Thymus (tissue), 14 donors: ENCODE measurements at places on chromosomes 16 and 17. TPM values are rescaled to one million over a fixed set of nuclear protein-coding genes. Genes with fewer than 3 reads are reported as not detected.

DNA sequence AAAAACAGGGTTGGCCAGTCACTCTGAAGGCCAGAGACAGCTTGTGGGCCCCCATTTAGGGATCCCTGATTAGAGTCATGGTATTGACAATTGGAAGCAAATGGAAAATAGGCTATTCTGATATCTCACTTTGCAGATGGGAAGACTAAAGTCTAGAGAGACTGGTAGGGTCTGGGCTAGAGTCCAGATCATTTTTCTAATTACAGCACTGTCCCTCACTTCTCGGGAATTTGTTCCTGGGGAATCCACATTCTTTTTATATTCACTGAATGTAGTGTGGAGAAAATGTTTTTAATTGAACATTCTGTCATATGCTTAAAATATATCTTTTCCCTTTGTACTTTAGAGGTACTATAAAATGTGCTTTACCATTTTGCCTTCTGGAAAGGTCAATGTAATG lies 1.1 kb downstream of the KATNIP start:
- peaks cover 14% of the 10 kb centered on the region for H3K4me1 ChIP-seq
- no peak for DNase-seq
- no peaks in the 10 kb centered on the region for H3K27me3 ChIP-seq
- H3K4me3 ChIP-seq: no peak overlapping the region

DNA sequence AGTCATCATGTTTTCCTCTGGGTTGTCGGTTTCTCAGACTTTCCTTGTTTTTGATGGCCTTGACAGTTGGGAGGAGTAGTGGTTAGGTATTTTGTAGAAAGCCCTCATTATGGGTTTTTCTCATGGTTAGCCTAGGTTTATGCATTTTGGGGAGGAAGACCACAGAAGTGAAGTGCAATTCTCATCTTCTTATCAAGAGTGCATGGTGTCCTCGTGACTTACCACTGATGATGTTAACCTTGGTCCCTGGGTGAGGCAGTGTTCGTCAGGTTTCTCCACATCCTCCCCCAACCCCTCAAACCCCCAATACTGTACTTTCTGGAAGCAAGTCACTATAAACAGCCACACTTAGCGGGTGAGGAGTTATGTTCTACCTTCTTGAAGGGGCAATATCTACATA lies 42.3 kb downstream of the BPTF start:
- H3K4me3 ChIP-seq: no peak overlapping the region
- peaks cover 34% of the 10 kb centered on the region for H3K36me3 ChIP-seq
- no peak for DNase-seq

DNA sequence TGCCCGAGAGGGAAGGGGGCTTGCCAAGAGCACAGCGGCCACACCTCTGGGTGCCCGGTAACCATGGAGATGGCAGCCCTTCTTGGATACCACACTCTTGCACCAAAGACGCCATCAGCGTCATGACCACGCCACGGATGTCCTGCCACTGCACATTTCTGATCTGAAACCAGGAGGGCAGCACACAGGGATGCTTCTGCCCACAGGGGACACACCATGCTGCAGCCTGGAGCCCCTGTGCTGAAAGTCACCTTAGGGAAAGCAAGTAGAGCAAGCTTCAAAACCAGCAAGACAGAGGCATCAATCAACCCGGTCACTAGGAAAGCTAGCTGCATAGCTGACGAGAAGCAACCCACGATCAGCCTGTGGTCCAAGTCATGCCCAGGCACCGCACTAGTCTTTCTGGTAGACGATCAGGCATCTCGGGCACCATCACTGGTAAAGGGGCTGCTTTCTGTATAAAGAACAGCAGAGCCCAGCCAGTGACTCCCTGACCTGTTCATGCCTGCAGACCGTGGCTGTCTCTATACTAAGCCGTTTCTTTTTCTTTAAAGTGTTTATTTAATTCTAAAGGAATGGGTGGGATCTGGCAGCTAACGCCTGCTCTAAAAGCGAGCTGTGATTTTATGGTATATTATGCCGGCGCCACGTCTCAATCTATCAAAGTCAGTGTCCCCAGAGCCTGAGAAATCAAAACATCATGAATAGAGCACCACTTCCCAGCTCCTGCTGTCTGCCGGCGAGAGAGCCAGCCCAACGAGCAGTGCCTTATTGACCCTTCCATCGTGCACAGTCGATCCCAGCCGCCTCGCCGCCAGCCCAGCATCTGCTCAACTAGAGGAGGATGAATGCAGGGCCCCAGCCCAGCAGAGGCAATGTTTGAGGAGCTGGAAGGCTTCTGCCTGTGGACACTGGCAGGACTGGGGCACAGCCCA lies 244.7 kb downstream of the RBFOX3 start:
- no peak for DNase-seq
- H3K4me1 ChIP-seq: no peaks in the 10 kb centered on the region
- H3K4me3 ChIP-seq: no peak overlapping the region
- no peaks in the 10 kb centered on the region for H3K27me3 ChIP-seq
- H3K27ac ChIP-seq: no peak overlapping the region

- no peaks in the 10 kb centered on the region for H3K4me1 ChIP-seq
- no peaks in the 10 kb centered on the region for H3K36me3 ChIP-seq
- no peak overlapping the region for H3K27ac ChIP-seq
- H3K27me3 ChIP-seq: peaks cover 43% of the 10 kb centered on the region
- no peak overlapping the region for H3K4me3 ChIP-seq
- DNase-seq: no peak
Observed at GRCh38 chr17:18156171-18156975, 27.3 kb upstream of the ALKBH5 start.

- H3K4me3 ChIP-seq: no peak overlapping the region
- no peak overlapping the region for H3K27ac ChIP-seq
- no peak for DNase-seq
- no peaks in the 10 kb centered on the region for H3K27me3 ChIP-seq
- no peaks in the 10 kb centered on the region for H3K4me1 ChIP-seq
Observed at GRCh38 chr17:17346428-17347233, 43.5 kb downstream of the NT5M start.

GRCh38 chr17:76562734-76563148 lies 22.9 kb downstream of the PRCD start:
- no peaks in the 10 kb centered on the region for H3K27me3 ChIP-seq
- no peak overlapping the region for H3K27ac ChIP-seq
- H3K4me3 ChIP-seq: no peak overlapping the region
- no peak for DNase-seq

GRCh38 chr17:39104046-39104445 lies 47.4 kb downstream of the PLXDC1 start:
- no peaks in the 10 kb centered on the region for H3K27me3 ChIP-seq
- no peak overlapping the region for H3K27ac ChIP-seq
- H3K36me3 ChIP-seq: peaks cover 6% of the 10 kb centered on the region
- H3K4me1 ChIP-seq: no peaks in the 10 kb centered on the region

DNA sequence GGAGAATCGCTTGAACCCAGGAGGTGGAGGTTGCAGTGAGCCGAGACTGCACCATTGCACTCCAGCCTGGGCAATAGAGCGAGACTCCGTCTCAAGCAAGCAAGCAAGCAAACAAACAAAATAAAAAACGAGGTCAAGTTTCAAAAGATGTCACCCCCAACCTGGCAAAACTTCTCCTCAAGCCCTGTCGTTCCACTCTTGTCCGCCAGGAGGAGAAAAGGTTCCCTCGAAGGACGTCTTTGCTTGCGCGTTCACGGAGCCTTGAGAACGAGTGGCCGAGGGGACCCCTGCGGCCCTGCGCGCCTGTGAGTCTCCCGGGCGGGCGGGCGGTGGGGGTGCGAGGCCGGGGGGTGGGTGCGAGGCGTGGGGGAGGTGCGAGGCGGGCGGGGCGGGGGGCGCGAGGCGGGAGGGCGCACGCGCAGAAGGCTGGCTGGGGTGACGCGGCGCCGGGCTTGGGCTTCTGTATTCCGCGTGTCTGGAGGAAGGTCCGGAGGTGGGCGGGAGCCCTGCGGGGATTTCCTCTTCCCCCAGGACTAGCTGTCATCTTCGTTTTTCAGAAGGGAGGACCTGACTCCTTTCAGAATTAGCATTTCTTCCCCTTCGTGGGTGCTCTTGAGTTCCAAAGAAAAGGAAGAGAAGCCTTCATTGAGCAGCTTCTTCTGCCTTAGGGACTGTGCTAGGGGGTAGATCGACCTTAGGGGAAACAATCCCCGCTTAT lies 3.7 kb downstream of the SLC52A1 start:
- H3K27ac ChIP-seq: peak overlapping the region; percentile 60
- no peaks in the 10 kb centered on the region for H3K4me1 ChIP-seq
- H3K36me3 ChIP-seq: no peaks in the 10 kb centered on the region
- peak overlapping the region; percentile 37 for H3K4me3 ChIP-seq
- DNase-seq: peak; percentile 88
- H3K27me3 ChIP-seq: peaks cover 2% of the 10 kb centered on the region

DNA sequence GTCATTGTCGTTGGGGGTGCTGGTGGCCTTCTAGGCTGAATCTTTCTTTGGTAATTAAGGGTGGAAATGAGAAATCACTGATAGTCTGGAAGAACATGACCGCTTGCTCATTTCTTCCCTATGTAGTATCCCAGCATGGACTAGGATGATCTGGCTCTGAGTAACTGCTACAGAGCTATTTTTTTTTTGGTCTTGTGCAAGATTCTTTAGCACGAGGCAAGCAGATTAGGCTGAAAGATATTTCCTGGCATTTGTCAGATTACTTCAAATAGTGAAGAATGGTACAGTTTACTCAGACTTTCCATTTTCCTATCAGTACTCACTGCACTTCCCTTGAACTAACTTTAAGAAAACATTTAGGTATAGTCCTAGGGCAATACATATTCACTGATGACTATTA lies 89.0 kb downstream of the SYCE1L start:
- no peaks in the 10 kb centered on the region for H3K27me3 ChIP-seq
- no peak overlapping the region for H3K4me3 ChIP-seq
- no peaks in the 10 kb centered on the region for H3K4me1 ChIP-seq

Gene NPIPA3
- total RNA-seq: 0.09 TPM

GRCh38 chr17:66578781-66579489 lies 256.0 kb upstream of the CACNG5 start:
- DNase-seq: no peak
- H3K36me3 ChIP-seq: no peaks in the 10 kb centered on the region
- H3K4me3 ChIP-seq: no peak overlapping the region
- no peak overlapping the region for H3K27ac ChIP-seq
- H3K27me3 ChIP-seq: no peaks in the 10 kb centered on the region
- H3K4me1 ChIP-seq: peaks cover 5% of the 10 kb centered on the region

GRCh38 chr17:82962163-82962720 lies 117.2 kb upstream of the METRNL start:
- no peaks in the 10 kb centered on the region for H3K4me1 ChIP-seq
- no peak overlapping the region for H3K27ac ChIP-seq
- H3K4me3 ChIP-seq: no peak overlapping the region
- no peaks in the 10 kb centered on the region for H3K36me3 ChIP-seq

- H3K4me3 ChIP-seq: no peak overlapping the region
- no peak for DNase-seq
- peaks cover 6% of the 10 kb centered on the region for H3K4me1 ChIP-seq
- H3K36me3 ChIP-seq: no peaks in the 10 kb centered on the region
- no peak overlapping the region for H3K27ac ChIP-seq
Observed at GRCh38 chr17:64282753-64283080, 19.7 kb upstream of the TEX2 start.

- peak overlapping the region; percentile 43 for H3K27ac ChIP-seq
- no peak overlapping the region for H3K4me3 ChIP-seq
- no peaks in the 10 kb centered on the region for H3K4me1 ChIP-seq
- DNase-seq: no peak
- H3K27me3 ChIP-seq: no peaks in the 10 kb centered on the region
- H3K36me3 ChIP-seq: no peaks in the 10 kb centered on the region
Observed at GRCh38 chr17:15409721-15410250, 57.6 kb downstream of the CDRT4 start.

Gene ENO3
- total RNA-seq: 12.4 TPM

- DNase-seq: no peak
- peaks cover 43% of the 10 kb centered on the region for H3K27me3 ChIP-seq
- peak overlapping the region; percentile 9 for H3K27ac ChIP-seq
- peaks cover 22% of the 10 kb centered on the region for H3K4me1 ChIP-seq
Observed at GRCh38 chr16:424033-424622, 1.3 kb upstream of the RAB11FIP3 start.

GRCh38 chr16:78961464-78961863 lies 639.1 kb downstream of the MAF start:
- no peaks in the 10 kb centered on the region for H3K27me3 ChIP-seq
- no peak overlapping the region for H3K27ac ChIP-seq
- H3K4me3 ChIP-seq: no peak overlapping the region
- no peaks in the 10 kb centered on the region for H3K4me1 ChIP-seq
- DNase-seq: no peak

- H3K27me3 ChIP-seq: no peaks in the 10 kb centered on the region
- peak; percentile 52 for DNase-seq
- H3K4me1 ChIP-seq: peaks cover 8% of the 10 kb centered on the region
- H3K27ac ChIP-seq: peak overlapping the region; percentile 34
- H3K36me3 ChIP-seq: peaks cover 37% of the 10 kb centered on the region
- no peak overlapping the region for H3K4me3 ChIP-seq
Observed at GRCh38 chr16:8816967-8817655, 19.5 kb downstream of the PMM2 start.

Gene CDR2L
- 0.57 TPM for total RNA-seq

Gene RNF112
- 0.14 TPM for total RNA-seq

Gene KCNG4
- not detected for total RNA-seq

DNA sequence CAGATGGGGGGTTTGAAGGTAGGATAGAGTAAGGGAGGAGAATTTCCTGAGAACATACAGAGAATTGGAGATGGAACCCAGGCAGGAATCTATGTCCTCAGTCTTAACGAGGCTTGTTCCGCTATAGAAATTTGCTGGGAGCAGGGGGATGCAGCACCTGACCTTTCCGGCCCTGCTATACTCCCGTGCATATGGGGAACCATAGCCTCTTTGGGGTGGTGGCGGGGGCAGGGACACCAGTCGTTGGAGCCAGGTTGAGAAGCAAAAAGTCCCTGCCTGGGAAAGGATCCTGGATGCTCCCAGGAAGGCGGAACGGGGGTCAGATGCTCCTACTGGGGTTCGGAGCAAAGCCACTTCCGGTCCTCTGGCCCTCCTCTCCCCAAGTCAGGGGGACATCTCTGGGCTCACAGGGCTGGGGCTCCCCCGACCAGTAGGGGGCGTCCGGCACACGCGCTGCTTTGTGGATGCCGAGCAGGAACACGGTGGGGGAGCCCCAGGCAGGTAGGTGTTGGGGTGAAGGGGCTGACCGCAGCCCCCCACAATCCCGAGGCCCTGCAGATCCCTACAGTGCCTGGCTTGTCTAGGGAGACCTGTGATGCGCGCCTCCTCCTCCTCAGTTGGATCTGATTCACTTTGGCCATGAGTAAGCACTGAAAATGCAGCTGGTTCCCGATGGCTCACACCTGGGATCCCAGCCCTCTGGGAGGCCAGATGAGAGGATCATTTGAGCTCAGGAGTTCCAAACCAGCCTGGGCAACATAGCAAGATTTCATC lies 15.5 kb upstream of the TFAP4 start:
- H3K36me3 ChIP-seq: no peaks in the 10 kb centered on the region
- no peak overlapping the region for H3K4me3 ChIP-seq
- no peak overlapping the region for H3K27ac ChIP-seq
- peak; percentile 82 for DNase-seq
- peaks cover 2% of the 10 kb centered on the region for H3K27me3 ChIP-seq
